ENCODE measurements at places on chromosomes 1 and 21.

- no peak for DNase-seq
Observed at GRCh38 chr1:18118491-18118890, 10.9 kb downstream of the IGSF21 start.

DNA sequence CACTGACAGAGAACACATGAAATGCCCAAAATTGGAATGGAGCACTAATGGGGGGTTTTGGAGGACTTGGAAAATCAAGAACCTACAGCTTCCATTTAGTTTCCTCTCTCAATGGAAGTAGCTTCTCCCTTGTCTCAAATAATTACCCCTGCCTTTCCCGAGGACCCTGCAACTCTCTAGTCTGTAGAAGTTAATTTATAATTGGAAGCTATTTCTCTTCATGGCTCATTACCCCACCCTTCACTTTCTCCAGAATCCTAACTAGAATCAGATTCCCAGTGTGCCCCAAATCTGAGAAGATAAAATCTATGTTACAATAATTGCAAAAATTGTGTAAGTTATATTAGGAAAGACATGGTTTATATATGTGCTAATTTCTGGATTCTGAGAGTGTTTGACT lies 181.5 kb upstream of the ATP1B1 start:
- no peak for DNase-seq

DNA sequence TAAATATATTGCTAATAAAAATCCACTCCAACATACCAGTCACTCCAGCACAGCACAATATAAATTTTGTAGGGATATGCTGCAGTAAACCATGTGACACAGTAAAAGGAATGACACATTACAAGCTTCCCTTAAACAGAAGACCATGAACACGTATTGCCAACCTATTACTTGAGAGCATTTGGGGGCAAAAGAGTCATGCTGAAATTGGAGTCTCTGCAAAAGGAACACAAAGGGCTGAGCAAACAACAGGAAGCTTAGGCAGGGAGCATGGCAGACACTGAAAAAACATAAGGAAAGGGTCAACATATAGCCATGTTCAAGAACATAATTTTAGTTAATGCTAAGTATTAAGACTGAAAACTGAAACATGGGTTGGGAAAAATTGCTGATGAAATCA lies 214.5 kb downstream of the SMYD3 start:
- DNase-seq, result no peak

DNA sequence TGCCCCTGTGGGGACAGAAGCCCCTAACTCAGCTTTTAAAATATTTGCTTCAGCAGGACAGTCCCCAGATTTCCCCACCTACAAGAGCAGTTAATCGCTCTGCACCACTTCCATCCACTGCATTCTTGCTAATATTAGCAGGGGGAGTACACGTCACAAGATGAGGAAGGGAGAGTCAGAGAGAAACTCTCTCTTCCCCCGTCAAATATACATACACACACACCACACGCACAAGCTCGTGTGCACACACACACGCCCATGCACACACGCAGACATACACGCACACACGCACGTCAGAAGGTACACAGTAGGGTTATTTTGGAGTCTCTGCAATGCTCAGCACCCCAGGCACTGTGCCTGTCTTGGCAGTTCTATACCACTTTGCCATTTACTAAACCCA lies 2.1 kb downstream of the CLCA1 start:
- DNase-seq, result no peak

- no peak for DNase-seq
Observed at GRCh38 chr1:162321809-162322422, 54.7 kb downstream of the SPATA46 start.

DNA sequence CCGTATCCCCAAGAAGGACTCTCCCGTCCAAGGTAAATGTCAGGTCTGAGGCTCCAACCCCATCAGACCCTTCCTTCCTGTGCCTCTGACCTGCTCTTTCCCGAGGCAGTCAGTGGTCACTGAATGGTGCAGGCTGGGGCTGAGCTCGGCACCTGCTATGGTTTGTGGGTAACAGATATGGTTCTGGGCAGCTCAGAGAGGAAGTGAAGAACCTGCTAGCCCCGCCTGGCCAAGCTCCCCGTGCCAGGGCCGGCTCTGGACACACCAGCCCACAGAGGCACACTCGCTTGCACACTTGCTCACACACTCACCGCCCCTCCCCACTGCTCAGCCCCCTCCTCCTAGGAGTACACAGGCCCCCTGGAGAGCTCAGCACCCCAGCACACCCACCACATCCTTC lies 16.4 kb downstream of the NCMAP start:
- no peak for DNase-seq

- no peak for DNase-seq
Observed at GRCh38 chr1:184878602-184879001, 95.7 kb downstream of the NIBAN1 start.

- no peak for DNase-seq
Observed at GRCh38 chr1:79044974-79045650, 38.6 kb upstream of the ADGRL4 start.

DNA sequence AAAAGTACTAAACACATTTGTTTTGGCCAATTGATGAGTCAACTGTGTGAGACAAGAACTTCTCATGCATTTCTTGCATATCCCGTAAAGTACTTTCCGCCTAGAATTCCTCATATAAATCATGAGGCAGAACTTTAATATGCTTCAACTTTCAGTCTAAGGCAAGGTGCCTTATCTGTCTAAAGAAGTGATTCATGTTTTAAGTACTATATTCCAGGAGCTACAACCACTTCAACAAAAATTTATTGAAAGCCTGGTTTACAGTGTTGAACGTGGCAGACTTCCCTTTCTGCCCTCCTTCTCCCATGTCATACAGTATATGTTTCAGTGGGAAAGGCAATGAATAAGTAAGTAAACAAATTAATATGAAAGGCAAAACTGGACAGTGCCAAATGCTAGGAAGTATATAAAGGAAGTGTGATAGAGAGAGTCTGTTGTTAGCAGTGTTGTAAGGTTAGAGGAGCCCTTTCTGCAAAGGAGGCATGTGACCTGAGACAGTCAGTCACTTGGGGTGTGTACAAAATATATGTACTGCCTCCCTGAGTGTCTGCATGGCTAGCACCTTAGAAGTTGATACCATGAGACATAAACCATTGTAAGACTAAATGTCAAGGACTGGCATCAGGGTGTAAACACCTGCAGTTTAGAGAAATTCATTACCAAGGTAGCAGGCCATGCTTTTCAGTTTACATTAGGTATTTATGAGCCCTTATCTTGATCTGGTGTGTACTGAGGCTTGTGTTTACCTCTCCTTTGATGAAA lies 362.2 kb downstream of the SRGAP2C start:
- no peak for DNase-seq

- DNase-seq, result no peak
Observed at GRCh38 chr1:15332525-15332924, 77.2 kb upstream of the EFHD2 start.

DNA sequence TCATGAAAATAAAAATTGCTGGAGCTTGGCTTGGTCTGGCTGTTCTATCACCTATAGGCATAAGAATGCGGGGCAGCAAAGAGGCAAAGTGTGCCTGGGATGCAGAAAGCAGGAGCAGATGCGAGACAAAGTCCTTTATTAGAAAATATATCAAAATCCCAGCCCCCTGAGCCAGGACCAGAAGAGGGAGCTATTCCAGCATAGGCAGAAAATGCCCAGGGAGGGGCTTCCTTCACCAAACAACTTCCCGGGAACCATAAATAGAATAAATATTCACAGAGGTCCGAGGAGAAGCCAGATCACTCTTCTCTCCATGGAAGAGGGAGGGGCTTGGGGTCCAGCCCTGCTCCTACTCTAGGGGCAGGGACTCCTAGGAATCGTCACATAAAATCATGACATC lies 5.0 kb downstream of the PPOX start:
- no peak for DNase-seq

- DNase-seq, result no peak
Observed at GRCh38 chr1:18628511-18628910, 2.1 kb upstream of the PAX7 start.

DNA sequence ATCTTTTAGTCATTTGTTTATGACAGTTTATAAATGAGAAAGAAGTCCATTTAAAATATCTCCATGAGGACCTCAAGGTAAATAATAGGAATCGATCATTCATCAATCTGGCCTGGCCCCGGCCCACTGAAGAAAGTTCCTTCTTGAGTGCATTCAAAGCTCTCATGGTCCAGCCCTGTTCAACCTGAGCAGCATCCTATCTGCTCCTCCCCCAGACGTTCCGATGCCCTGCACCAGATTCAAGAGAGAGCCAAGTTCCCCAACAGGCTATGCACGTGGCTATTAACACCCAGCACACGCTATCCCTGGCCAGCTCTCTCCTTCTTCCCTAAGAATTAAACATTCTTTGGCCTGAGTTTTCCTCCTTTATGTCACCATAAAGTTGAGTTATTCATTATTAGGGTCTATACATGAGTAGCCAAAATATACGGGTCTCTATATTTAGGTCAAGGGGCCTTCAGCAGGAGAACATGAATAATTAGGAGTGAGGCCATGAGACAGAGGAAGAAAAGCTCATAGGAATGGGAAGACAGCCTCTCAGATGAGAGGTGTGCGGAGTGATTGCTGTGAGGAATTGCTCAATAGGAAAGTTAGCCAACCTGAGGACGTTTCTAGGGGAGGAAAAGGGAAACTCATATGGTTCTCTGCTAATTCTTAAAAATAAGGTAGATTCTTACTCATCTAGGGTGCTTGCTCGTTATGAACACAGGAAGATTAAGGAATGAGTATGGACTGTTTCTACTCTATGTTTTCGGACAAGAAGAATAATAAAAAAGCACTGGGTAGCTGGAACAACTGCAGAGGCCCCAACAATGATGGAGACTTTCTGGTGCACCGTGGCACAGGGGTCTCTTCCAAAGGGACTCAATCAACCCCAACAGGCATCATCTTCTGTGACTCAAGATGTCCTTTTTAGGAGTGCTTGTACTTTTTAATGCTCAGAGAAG lies 23.6 kb downstream of the RUNX1 start:
- DNase-seq, result no peak

DNA sequence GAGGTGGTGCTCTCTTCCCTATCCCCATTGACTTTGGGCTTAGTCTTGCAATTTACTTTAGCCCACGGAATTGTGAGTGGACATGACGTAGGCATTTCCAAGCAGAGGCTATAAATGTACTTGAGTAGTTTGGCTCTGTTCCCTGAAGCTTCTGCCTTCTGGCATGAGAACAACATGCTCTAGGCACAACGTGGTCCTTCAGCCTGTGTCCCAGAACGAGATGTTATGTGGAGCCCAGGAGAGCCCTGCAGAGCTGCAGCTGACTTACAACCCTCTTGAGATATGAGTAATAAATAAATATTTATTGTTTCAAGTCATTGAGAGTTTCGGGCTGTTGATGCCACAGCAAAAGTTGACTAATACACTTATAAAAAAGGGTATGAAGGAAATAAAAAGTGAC lies 105.2 kb upstream of the HMGB4 start:
- DNase-seq, result no peak
